ENCODE measurements at places on chromosomes 12 and 14. TPM values are rescaled to one million over a fixed set of nuclear protein-coding genes. Genes with fewer than 3 reads are reported as not detected.

DNA sequence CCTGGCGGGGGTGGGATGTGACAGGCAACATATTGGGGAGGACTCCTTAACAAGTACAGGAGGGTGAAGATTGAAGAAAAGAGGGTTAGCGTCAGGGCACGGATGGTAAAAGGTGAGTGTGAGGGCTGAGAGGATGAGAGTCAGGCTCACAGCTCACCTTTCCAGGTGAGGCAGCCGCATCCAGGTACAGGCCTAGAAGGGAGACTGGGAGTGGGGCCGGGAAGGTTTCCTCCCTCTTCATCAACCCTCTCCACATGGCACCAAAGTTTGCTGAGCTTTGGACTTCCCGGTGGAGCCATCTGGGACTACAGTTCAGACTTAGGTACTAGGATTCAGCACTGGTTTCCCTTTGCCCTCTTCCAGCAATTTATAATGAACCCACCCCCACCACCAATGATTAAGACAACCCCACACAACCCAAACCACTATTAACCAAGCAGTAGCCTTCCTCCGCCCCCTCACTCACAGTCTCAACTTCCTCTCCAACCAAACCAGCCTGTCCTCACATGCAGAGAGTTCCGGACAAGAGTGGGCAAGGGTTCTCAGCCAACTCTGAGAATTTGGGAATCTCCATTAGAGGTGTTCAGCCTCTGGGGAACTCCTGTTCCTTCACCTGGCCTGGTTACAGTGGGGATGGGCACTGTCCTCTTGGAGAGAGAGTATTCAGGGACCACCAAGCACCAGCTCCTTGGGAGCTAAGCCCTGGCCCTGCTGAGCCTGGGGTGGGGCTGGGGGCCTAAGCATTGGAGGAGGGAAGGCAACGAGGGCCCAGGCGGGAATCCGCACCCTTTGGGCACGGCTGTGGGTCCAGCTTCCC is 2.4 kb upstream of the HOXC4 start:
- DNase-seq, result no peak

Gene MYO1H
- total RNA-seq, result 0.18 TPM

DNA sequence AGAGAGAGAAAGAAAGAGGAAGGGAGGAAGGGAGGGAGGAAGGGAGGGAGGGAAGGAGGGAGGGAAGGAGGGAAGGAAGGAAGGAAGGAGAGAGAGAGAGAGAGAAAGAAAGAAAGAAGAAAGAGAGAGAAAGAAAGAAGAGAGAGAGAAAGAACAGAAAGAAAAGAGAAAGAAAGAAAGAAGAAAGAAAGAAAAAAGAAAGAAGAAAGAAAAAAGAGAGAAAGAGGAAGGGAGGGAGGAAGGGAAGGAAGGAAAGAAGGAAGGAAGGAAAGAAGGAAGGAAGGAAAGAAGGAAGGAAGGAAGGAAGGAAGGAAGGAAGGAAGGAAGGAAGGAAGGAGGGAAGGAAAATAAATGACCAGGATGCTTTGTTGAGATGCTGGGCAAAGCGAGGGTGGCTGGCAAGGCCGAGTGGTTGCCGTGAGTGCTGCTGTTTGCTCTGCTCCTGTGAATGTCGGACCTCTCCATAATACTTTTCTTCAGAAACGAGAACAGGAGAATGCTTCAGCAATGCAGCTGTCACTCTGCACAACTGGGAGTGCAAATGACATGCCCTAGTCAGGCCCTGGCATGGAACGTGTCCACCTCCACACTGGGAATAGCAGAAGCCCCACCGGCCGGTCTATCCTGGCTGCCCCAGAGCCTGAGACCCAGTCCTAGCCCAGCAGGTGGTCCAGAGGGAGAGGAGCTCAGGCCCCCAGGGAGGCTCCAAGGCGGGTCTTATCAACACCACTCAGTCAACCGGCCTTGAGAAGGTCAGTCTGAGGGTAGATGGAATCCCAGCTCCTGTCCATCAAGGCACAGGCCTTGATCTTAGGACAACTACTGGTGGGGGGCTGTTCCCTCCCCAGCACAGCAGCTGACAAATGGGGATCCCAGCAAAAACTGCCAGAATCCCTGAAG is 25.1 kb upstream of the EIF5 start:
- DNase-seq, result no peak

GRCh38 chr12:57830393-57830792 is 11.9 kb upstream of the AVIL start:
- DNase-seq, result no peak

Gene P3H3
- 25.1 TPM for total RNA-seq

Measured in Caco-2 (cell line).